ELR (cell line): ENCODE measurements at places on chromosomes 12 and 14.
A peak's percentile ranks its signal among the peaks of the same experiment; 100 is the strongest.

- DNase-seq: no peak
These were observed 77.9 kb downstream of the NPAS3 start for GRCh38 chr14:33016613-33017012.

DNA sequence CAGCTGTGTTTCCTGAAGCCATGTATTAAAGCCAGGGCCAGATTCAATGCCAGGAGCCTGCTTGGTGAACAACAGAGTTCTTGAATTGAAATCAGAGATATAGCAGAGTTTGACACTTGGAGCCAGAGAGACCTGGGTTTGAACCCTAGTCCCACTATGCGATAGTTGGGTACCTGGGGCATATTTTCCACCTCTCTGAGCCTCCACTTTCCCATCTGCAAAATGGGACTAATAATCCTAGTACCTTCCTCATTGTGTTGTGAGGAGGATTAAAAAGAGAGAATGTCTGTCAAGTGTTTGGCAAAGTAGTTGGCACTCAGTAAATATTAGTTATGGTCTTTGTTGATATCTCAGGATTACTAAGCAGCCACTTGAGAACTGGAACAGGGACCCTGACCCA lies 6.0 kb upstream of the HRK start:
- no peak for DNase-seq

- no peak for DNase-seq
These were observed 222.0 kb upstream of the LRIG3 start for GRCh38 chr12:59142183-59142790.

DNA sequence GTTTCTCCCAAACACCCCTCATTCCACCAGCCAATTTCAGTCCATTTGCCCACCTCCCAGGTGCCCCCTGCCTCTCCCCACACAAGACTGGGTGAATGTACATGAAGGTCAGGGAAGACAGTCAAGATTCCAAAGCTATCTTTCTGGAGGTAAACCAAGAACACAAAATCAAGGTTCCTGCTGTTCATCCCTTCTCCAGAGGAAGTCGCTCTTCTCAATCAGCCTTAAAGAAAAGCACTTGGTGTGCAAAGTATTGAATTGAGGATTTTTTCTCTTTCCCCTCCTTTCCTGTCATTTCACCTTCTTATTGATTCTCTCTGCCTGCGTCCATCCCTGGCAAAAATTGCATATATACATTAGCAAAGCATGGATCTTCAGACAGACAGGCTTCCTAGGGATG lies 4.5 kb downstream of the GRIN2B start:
- DNase-seq: no peak

DNA sequence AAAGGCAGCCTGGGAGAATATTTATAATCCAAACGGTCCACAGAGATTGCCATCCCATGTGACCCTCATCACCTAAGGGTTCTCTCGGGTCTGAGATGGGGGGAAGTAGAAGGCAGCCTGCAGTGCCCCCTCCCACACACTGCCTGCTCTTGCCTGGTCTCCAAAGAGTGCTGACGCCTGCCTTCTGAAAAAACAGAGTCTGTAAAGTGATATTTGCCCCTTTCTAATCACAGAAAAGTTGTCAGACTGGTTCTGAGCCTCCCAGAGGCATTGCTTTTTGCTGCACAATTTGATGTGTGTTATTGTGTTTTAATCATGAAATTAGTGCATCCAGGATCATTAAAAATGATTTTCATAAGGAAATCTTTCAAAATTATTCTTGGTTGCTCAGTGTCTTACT lies 59.2 kb downstream of the TMEM30B start:
- DNase-seq: no peak

DNA sequence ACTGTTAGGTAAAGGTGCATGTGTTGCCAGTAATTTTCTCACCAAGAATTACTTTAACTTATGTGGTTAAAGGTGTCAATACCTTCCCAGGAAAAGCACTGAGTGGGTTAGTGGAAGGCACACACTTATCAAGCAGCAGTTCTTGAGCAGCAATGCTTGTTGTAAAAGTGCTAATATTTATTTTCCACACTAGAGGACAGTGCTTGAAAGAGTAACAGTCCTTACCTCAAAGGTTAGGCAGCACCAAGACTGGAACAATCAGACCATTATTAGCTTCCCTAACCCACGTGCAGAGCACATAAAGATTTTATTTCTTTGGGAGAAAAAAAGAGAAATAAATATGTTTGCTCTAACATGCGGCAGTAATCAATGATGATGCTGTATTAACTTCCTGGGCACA lies 48.8 kb upstream of the KRR1 start:
- DNase-seq: peak; percentile 59

GRCh38 chr12:59234391-59234790 lies 314.1 kb upstream of the LRIG3 start:
- no peak for DNase-seq

DNA sequence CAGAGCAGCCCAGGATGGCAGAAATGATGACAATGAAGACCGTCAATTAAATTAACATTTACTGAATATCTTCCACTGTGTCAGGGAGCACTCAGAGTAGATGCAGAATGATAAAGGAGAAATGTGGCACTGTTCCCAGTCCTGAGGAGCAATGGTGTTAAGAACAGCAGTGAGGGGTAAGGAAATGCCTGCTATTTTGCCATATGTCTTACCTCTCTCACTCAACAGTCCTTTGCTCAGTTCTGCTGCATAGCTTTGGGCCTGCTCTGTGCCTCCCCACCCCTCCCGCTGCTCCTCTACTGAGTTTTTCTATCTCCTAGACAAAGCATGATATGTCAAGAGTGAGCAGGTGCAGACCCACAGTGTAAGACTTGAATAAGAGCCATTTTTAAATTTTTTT lies 318.8 kb downstream of the NAV3 start:
- no peak for DNase-seq
